ENCODE measurements at places on chromosomes 16 and 17.
A peak's percentile ranks its signal among the peaks of the same experiment; 100 is the strongest.

DNA sequence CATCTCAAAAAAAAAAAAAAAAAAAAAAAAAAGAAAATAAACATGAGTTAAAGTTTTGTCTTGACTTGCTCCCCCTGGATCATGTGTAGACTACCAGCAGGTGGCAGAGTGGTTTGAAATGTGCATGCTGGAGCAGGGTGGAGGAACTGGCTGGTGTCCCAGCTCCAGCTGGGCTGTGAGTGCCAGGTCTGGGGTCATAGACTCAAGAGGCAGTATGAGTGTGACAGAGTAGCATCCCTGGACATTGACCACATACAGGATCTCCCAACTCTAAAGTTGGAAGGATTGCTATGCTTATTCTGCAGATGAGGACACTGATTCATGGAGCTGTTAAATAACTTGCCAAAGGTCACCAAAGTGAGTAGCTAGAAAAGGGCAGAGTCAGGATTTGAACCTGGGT, 198.0 kb upstream of the MPHOSPH6 start:
- no peak for DNase-seq

DNA sequence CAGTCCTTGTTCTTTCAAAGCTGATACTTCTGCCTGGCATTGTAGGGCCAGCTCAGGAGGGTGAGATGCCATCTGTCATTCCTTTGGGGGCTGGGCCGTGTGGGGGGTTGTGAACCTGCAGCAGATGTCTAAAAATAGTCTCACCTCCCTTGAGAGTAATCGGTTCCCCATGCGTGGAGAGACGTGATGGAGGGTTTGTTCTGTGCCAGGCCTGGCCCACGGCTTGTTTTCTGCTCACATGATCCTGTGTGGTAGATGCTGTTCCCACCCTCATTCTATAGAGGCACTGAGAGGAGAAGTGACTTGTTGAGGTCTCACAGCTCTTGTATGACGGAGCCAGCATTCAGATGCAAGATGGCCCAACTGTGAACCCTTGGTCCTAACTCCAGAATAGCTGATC, 4.6 kb downstream of the IRF8 start:
- no peak for DNase-seq

GRCh38 chr16:57956270-57956808, 14.6 kb downstream of the CNGB1 start:
- no peak for DNase-seq

DNA sequence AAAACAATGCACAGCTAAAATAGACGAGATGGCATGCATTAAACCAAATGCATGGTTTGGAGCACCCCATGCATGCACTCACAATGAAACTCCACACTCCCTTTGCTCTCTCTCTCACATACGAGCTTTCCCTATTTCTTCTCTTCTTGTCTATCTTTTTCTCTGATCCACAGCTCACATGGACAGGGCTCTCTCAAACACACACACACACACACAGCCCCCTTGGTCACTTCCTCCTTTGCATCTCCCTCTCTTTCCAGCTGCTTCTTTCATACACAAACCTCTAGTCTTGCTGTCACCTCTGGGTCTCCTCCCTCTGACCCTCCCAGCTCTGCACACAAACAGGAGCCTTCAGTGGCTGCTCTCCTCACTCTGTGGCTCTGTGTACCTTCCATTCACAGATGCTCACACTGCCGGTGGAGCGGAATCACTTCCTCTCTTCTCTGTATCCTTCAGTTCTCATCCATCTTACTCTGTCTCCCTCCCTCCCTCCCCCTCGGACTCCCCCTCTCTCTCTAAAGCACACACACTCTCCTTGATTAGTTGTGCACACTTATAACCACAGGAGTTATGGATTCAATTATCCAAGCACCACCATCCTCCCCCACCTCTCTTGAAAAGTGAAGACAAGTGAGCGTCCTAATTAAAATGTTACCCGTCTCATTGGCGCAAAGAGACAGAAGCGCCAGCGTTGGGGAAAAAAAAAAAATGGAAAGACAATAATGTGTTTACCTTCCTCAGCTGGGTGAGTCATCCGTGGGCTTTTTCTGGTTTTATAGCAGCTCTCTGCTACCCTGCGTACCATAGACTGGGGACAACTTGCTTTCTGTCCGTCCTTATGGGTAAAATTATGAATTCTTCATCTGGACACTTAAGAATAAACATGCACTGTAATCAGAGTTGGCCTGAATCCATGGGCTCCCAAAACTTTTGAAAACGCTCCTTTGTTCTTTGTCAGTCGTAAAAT, 90.8 kb downstream of the SHISA6 start:
- DNase-seq, result peak; percentile 5

- no peak for DNase-seq
Measured at GRCh38 chr17:80743181-80743771, 198.6 kb downstream of the RPTOR start.

DNA sequence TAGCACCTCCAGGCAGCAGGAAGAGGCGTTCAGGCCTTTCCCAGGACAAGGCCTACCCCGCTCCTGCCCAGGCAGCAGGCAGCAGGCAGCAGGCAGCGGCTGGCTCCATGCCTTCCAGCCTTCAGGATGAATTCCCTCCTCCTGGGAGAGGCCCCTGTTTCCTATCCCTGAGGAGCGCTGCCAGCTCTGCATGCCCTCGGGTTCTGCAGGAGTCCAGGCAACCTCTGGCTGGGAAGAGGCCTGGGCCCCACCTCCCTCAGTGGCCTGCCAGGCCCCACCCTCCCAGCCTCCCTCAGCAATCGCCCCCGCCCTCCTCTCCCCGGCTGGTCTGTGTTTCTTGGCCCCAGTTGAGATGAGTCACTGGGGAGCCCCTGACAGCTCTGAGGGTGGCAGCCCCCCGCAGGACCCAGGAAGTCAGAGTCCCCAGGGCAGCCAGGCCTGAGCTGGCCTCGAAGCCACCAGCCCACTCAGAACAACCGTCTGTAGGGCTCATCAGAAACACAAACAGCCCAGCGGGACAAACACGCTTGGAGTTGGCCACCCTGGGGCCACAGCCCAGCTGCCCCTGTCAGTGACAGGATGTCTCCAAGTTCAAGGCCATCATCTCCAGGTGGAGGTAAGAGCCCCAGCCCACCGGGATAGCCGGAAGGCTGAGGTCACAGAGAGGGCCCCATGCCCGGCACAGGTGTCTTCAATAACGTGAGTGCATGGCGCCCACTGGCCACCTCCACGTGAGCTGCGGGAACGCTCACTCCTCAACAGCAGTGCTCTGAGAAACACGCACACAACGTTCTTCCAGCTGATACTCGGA, 39.5 kb upstream of the CIBAR2 start:
- DNase-seq, result no peak

DNA sequence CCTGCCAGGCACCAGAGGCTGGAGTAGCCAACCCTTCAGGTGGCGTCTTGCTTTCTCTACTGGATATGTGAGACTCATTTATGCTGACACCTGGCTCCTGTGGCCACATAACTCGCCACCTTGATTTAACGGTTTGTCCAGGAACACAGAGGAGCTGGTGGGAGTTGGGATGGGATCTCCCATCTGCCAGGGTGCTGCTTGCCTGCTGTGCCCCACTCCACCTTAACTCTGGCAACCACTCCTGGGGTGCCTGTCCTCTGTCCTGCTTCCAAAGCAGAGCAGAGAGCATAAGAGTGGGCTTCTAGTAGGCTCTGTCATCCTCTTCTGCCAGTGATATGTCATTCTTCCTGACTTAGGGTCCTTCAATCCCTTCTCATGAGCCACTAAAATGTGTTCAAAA, 63.4 kb upstream of the ZNF423 start:
- no peak for DNase-seq

- DNase-seq, result no peak
Measured at GRCh38 chr16:85083051-85083639, 29.1 kb downstream of the CIBAR2 start.

- no peak for DNase-seq
Measured at GRCh38 chr17:888998-889441, 90.6 kb downstream of the NXN start.

- DNase-seq, result no peak
Measured at GRCh38 chr17:39636587-39636926, 387 bp upstream of the STARD3 start.

- DNase-seq, result no peak
Measured at GRCh38 chr16:84579936-84580335, 37.9 kb downstream of the COTL1 start.

- no peak for DNase-seq
Measured at GRCh38 chr17:65482201-65482600, 79.2 kb downstream of the AXIN2 start.

GRCh38 chr17:34386697-34387550, 23.9 kb upstream of the CCL1 start:
- DNase-seq, result no peak

- no peak for DNase-seq
Measured at GRCh38 chr17:40915721-40916256, 21.7 kb downstream of the KRT23 start.

DNA sequence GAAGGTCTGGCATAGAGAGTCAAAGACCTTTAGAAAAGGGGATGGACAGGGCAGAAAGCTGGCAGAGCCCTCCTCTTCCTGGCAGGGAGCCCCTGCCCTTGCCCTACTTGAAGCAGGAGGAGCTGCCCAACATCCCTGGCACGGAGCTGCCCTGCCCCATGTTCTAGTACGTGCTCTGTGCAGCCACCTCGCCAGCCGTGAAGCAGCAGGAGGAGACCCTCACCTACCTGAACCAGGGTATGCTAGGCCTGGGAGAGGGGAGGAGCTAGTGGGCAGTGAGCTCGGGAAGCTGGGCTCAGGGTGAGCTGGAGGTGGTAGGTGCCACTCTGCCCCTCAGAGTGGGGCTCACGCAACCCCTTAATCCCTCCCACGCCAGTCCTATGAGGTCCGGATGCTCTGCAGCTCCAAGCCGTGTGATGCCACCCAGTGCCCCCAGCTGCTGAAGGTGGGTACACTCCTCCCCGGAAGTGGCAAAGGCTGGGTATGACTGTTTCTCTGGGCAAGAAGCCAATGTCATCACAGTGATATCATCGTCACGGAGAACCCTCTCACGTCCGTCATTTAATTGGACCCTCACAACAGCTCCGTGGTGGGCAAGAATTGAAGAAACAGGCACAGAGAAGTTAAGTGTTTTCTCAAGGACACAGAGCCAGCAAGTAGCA, 12.7 kb upstream of the STAC2 start:
- peak; percentile 67 for DNase-seq

DNA sequence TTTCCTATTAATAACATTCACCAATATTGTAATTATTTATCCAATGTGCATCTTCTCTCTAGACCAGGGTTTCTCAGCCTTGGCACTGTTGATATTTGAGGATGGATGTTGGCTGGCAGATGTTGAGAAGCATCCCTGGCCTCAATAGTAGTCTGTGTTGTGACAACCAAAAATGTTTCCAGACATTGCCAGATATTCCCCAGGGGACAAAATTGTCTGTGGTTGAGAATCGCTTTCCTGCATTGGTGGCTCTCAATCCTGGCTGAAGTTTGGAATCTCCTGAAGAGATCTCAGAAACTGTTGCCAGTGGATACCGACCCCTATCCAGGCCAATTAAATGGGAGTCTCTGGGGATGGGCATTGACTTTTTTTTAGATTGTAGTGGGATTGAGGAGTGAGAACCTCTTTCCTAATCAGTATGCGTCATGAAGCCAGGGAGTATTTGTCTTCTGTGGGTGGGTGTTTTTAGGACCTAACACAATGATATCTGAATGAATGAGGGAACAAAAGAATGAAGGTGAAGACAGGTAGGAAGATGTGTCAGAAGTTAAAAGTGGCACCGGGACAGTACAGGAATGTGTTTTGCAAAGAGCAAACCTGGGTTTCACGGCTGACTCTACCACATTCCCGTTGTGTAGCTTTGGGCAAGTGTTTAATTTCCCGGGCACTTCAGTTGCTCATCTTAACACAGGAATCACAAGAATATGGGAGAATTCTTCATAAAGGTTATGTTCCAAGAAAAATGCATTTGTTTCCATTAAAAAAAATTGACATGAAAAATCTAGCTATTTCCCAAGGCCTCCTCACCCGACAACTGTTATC, 24.3 kb downstream of the HSD17B2 start:
- DNase-seq, result no peak

GRCh38 chr17:64084940-64085649, 44.8 kb downstream of the ERN1 start:
- DNase-seq, result no peak

DNA sequence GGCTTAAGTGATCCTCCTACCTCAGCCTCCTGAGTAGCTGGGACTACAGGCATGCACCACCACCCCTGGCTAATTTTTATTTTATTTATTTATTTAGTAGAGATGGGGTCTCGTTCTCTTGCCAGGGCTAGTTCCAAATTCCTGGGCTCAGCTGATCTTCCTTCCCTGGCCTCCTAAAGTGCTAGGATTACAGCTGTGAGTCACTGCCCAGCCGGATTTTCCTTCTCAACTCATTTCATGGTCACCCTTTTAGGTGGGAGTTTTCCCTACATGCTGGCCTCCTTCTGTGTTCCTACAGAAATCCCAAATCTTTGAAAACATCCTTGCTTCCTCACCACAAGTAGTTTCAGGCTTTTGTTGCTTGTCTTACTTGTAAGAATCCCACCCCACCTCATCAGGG, 102.1 kb upstream of the SIAH1 start:
- DNase-seq, result no peak

GRCh38 chr16:9091867-9092281, 430 bp downstream of the HAPSTR1 start:
- DNase-seq, result peak; percentile 13

- peak; percentile 83 for DNase-seq
Measured at GRCh38 chr17:54900457-54901229, at the start of gene TOM1L1. Gene TOM1L1 (plus strand): TSS chr17:54900852. CDS start chr17:54900866, 14 bp downstream.

- DNase-seq, result no peak
Measured at GRCh38 chr17:27477050-27477888, 21.0 kb downstream of the KSR1 start.

DNA sequence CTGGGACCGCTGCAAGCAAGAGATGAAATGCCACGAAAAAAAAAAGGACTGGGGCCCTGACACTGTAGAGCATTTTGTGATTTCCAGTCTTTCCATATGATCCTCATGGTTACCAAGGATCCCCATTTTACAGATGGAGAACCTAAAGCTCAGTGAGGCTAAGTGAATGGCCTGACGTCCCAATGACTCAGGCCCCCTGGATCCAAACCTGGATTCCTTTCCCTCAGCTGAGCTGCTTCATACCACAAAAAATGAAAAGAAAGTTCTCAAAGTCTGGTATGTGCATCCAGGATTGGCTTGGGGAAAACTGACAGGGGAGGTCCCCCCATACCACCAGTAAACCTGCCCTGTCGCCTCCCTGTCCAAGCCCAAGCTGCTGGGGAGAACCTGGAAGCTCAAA, 80.5 kb downstream of the TEX14 start:
- no peak for DNase-seq

All from NCI-H1105 treated with DMSO at 0.1 percent for 48 hours (cell line).